ENCODE measurements at places on chromosomes 3 and 15.

DNA sequence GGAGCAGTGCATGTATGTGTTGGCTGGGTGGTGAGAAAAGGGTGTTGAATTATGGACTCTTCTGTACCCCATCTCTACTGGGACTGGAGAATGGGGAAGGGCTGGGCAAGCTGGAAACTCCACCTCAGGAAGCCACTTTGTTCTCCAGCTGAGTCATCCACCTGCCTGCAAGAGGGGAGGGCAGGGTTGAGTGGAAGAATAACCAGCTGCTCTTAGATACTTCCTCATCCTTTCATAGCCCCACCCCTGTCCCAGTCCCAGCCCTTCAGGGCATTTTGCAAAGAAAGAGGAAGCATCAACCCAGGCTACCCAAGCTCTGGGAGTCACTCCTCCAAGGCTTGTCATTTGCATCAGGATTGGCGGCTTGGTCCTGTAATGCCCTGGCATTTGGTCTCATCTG is 33.1 kb downstream of the RAB11A start:
- peak; percentile 25 for DNase-seq

DNA sequence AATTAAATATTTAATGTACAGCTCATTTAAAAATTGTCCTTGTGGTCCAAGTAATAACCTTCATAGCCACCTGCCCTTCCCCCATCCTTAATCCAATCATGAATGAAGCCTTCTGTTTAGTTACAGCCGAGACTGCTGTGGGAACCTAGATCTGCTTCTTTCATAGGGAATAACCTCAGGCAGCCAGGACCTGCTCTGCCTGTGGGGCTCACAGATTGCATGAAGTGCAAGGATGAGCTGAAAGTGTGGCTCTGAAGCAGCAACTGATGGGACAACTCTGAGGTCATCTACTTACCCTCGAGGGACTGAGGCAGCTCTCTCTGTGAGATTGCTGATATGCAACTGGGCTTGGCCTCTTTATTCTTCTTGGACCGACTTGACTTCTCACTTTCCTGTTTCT is 169.8 kb downstream of the POTEB3 start:
- no peak for DNase-seq

DNA sequence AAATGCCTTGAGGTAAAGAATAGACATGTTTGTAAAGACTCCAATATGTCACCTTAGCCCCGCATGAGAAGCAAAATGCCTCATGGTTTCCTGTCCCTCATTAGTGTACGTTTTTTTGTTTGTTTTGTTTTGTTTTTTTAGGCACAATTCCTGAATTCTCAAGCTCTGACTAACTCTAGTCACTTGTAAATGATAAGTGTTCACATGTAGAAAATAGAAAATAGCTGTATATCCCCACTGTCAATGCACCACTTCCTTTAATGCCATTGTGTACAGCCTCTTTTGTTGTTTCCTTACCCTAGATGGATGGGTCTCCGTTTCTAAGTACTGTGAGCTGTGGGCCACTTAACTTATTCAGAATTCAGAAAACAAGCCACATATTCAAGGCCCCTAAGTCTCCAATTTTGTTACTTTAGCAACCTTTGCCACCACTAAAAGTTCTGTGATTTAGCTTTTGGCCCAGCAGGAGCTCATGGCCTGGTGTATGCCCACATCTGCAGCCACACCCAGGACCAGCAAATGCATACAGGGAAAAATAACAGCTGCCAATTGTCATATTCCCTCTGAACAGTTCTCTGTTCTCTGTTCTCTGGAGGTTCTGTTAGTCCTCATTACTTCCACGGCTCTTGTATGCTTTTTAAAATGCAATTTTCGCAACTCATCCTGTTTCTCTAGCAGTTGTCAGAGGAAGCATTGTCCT is 655.5 kb downstream of the GBE1 start:
- DNase-seq = no peak

DNA sequence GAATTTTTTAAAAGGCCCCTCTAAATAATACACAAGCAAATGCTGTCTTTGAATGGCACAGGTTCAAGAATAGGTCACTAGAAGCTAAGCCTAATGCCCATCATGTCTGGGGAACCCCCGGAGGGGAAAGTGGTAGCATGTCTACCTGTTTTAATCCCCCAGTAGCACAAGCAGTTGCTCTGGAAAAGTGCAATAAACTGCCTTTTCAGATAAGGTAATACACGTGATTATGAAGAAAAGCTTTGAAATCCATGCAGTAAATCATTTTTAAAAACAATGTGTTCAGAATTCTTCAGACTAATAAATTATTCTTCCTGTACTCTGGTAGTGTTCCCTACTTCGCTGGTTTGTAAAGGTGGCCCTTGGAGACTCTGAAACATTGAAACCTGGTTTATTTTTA is 922.2 kb downstream of the ROBO1 start:
- DNase-seq = no peak

DNA sequence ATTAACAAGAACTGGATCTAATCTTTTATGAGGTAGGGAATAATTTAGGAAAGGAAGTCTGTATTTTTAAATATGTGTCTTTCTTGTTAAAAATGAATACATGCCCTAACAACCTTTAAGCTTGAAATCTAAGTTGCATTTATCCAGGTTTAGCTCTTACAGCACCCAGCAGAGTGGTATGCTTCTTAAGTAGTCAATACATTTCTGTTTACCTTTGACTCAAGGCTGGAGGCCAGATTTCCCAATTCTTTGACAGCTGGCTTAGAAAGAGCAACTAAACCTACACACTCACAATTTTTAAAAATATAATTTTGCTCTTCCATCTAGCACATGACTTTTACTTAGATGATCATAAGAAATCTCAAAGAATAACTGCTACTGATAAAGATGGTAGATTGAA is 148.9 kb downstream of the DPH6 start:
- no peak for DNase-seq

DNA sequence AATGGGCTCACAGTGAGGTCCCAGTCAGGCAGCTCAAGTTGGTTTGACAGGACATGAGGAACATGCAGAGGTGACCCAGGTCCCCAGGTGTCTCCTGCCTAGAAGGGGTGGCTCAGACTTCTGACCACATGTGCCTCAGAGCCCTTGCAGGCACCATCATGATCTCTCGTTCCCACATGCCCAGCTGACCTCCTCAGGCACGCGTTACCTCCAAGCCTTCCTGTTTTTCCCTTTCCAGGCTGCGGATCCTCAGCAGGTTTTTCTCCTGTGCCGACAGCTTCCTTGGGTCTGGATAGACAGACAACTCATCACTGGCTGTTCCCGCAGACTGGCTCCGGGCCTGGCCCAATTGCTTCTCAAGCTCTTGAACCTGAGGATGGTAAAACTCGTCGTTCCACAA is 30.4 kb downstream of the CCDC13 start:
- no peak for DNase-seq

GRCh38 chr3:192171213-192171612 is 556.1 kb downstream of the FGF12 start:
- no peak for DNase-seq

DNA sequence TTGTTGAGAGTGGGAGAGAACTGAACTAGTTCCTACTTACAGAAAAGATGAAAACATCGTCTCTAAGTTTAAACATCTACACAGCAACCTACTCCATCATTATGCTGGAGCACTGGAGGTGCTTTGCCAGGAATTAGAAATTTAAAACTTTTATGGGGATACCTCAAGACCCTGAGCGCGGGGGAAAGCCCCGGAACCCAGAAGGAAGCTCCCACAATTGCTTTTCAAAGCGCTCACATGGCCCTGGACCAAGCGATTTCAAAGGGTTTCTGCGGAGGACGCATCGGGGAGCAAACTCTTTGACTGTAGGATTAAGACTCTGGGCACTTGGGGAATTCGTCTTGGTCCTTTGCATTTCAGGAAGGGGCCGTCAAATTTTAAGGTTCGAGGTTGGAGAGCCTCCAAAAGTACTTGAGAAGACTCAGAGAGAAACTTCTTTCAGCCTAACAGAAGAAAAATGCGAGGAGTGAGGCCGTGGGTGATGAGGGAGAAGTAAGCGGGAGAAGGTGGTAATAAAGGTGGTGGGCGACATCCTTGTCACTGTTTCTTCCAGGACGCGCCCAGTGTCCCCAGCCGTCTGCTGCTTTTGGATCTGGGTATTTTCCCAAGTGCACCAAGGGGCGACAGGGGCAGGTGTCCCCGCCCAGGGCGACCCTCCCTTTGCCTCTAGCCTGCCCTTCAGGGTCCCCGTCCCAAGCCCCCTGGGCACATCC is 591 bp downstream of the PROK2 start:
- DNase-seq = no peak

DNA sequence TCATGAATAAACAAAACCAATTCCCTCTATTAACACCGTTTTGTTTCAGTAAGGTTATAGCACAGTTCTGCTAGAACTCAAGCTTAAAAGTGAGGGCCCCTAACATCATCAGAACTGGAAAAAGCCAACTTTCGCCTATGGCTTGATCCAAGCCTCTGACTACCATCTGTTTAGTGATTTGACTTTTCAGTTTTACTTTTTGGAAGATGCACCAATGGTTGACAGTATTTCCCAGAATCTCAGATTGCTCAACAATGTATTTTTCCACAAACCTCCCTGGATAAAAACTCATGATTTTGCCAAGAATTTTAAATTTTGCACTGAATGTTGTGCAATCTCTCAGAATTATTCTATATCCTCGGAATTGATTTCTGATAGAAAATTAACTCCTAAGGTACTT is 190.7 kb downstream of the LSAMP start:
- no peak for DNase-seq

GRCh38 chr15:52765785-52766184 is 24.4 kb downstream of the ONECUT1 start:
- DNase-seq = no peak

DNA sequence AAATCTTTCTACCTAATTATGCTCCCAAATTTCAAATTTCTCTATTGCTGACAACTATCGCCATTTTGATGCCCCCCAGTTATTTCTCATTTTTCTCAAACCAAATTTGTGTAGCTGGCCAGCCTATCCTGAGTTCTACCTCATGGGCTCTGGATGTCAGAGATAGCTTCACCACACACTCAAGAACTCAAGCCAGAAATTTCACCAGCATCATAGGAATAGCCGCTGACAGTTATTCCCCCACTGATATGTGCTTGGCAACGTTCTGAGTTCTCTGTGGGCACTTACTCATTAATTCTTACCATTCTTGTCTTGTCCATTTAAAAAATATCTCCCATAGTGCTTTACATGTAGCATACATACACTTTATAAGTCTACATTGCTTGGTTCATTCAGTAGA is 264.7 kb downstream of the FHIT start:
- no peak for DNase-seq

DNA sequence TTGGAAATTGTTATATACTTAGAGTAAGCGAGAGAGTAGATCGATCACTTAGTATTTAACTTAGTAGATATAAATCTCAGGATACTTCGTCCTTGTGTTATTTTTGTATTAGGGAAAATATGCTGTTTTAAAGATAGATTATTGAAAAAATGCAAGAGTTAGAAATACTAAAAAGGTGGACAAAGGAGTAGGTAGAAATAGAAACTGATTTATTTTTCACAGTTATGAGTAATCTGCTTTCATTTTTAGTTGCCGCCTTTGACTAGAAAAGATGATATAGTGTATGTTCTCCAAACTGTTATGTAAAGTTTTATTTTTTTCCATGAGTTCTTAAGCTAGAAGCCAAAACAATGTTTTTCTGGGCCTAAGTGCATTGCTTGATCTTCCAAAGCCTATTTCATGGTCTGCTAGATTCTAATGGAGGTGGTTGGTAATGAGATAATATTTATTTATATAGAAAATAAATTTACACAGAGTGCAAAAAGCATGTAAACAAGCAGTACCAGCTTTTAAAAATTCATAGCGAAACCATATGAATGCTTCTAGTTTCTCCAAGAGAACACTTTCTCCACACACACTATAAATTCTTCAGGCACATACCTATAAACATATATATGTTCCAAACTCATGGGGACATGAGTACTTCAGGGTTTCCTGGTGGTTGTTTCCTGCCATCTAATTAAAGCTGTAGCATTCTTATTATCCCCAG is 61.1 kb downstream of the DIPK2A start:
- DNase-seq = no peak

All from NCI-H187 treated with DMSO at 0.1 percent for 48 hours (cell line).